GM12891 (cell line): ENCODE measurements at places on chromosomes 3 and 15.
A peak's percentile ranks its signal among the peaks of the same experiment; 100 is the strongest.

DNA sequence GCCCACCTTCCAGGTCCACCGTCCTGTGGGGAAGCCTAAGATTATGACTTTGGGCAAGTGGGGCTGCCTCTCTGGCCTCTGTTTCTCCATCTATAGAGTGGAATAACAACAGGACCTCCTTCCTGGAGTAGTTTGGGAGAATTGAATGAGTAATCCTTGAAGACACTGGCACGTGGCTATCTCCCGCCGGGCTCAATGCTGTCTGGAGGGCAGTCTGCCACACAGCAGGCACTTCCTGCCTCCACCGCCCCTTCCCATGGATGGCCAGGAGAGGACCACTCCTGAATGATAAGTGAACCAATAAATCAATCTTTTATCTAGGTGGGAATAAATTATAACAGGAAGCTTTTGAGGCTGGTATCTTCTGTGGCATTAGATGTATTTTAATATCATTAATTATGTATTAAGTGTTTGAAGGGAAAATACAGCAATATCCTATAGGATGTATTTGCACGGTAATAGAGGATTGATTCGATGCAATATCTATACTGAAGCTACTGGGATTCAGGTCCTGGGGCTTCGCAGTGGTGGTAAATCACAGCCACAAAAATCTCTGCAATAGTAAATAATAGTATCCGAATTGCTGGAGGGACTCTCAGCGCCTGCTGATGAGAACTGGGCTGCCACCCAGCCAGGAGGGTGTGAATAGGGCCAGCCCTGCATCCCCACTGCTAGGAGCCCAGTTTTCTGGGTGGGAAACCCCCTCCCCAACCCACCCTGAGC, 15.9 kb downstream of the MEGF11 start:
- no peak for DNase-seq

DNA sequence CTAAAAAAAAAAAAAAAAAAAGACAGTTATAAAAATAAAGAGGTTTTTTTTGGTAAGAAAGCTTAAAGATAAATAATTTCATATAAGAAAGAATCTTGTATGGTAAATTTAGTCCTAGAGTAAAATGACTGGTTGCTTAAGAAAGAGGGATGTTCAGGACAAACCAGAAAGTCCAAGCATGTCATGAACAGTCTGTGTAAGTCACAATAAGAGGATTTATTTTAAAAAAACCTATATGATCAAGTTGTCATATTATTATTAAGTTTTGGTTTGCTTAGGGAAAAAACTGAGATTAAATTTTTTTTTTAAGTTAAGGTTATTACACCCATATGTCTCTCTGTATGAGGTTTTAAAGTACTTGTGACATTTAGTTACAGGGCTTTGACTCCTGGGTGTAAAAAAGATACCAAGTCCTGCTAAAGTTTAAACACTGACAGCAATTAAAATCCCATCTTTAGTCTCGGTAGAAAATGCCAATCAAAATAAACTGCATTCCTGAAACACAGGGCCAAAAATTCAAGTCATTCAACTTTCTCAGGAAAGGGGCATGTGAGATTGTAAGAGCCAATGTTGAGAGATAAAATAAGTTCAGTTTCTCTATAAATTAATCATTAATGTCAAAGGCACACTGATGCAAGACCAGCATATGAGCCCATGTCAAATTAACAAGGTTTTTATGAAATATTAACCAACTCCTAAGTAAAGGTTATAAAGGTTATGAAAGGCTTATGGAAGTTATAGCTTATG, 8.5 kb upstream of the BDH1 start:
- no peak for DNase-seq

DNA sequence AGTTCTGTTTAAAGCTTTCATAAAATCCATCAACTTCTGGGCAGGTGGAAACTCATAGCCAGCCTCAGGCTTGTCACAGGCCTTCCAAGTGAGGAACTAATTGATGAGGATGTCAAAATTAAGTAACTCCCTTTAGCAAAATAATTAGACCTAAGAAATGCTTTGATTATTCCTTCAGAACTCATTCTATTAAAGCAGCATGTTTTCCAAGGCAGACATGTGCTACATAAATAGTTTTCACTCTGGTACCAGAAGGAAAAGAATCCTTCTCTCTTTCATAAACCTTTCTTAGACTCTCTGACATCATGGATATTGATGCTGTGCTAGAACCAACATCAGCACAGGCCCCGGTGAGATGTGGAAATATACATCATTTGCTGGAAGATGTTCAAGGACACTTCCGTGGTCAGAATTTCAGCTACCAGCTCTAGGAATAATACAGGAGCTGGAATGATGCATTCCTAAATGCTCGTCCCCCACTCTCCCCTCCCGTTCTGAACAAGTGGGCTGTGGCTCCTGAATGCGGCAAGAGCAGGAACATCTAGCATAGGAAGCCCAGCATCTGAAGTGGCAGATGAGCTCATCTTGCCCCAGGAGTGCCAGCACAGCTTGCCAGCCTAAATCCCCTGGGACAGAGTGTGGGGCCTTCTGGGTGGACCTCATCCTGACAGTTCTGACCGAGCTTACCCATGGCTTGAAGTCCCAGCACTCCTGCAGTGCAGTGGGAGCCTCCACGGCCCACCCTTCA, 82.4 kb downstream of the WWTR1 start:
- DNase-seq, result no peak

- DNase-seq, result no peak
These were observed 68.5 kb upstream of the CCDC54 start for GRCh38 chr3:107308716-107309115.

GRCh38 chr3:177679568-177680471, 482.5 kb upstream of the TBL1XR1 start:
- DNase-seq, result no peak

- no peak for DNase-seq
These were observed 857.3 kb downstream of the TUSC7 start for GRCh38 chr3:117566926-117567325.

DNA sequence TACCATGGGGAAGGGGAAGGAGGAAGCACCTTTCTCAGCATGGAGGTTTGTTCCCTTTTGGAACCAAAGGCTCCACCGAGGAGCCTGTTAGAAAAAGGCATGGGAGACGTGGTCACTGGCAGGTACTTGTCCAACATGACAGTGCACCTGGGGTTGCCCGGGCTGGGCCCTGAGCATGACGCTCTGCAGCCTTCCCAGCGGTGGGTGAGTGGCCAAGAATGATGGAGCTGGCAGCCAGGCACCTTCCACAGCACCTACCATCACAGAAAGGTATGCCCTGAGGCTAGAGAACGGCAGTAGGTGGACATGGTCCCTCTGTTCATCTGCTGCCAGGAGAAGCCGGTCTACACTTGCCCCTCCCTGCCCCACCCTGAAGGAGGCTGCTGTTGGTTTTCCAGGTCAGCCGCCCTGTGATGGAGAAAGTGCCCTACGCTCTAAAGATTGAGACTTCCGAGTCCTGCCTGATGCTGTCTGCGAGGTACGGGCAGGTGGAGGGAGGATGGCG, 29.0 kb upstream of the NR2C2 start:
- DNase-seq, result no peak

- no peak for DNase-seq
These were observed 57.9 kb downstream of the CHSY1 start for GRCh38 chr15:101193806-101194545.

GRCh38 chr3:98185180-98185579, 18.7 kb downstream of the OR5H15 start:
- no peak for DNase-seq

DNA sequence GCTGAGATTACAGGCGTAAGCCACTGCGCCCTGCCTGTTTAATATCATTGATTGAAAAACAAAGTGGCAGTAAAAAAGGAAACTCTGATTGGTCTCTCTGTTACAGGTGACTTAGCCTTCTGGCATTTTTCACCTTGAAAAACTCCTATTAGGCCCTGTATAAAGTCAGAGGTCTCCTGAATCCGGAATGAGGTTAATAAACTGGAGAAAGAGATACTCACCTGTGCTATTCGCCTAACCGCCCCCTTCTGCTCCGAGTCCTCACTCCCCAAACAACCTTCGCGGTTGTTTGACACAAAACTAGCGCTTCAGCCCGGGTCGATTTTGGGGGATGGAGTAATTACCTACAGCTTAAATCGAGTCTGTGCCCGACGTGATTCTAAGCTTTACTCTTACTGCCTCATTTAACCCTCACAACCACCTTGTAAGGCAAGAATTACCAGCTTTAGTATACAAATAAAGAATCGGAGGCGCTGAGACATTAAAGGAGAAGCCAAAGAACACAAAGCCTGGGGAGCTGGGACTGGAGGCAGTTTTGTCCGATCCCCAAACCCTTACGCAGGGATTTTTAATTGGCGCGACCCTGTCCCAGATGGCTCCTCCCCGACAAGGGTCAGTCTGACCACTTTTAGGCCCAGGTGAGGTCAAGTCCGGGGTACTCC, 441 bp downstream of the CEP70 start:
- no peak for DNase-seq

DNA sequence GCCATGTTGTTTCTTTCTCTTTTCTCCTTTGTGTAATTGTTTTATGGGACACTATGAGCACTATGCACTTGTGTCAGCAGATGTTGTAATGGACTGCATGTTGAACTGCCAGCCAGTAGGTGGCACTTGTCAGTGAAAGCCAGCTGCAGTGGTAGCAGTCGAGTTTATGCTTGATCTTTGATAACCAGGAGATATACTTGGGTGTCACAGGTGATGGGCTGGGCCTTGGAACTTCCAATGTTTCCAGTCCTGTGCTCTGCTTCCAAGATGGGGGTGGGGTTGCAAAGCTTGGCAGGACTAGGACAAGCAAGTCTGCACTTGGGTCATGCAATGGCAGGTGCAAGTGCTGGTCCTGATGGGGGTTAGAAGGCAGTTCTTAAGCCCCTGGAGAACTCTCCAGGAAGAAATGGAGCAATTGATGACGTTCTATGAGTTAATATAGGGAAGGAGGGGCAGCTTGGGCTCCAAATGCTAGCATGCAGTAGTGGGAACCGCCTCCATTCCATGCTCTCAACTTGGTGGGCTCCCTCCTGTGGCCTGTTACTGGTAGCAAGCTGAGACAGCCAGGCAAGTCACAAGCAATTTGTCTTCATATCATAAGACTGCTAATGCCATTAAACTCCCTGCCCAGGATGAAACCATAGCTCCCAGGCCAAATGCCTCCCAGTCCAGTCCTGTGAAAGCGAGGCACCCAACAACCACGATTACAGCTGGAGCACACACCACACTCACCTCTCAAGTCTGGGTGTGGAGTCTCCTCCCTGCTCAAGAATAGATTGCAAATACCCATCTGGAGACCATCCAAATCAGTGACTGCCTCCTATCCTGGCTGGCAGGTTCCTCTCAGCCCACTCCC, 287.2 kb downstream of the CGGBP1 start:
- DNase-seq, result no peak

- DNase-seq, result no peak
These were observed 57.0 kb downstream of the BOC start for GRCh38 chr3:113268311-113268710.

GRCh38 chr3:178971614-178972013, 100.0 kb downstream of the ZMAT3 start:
- DNase-seq, result no peak

DNA sequence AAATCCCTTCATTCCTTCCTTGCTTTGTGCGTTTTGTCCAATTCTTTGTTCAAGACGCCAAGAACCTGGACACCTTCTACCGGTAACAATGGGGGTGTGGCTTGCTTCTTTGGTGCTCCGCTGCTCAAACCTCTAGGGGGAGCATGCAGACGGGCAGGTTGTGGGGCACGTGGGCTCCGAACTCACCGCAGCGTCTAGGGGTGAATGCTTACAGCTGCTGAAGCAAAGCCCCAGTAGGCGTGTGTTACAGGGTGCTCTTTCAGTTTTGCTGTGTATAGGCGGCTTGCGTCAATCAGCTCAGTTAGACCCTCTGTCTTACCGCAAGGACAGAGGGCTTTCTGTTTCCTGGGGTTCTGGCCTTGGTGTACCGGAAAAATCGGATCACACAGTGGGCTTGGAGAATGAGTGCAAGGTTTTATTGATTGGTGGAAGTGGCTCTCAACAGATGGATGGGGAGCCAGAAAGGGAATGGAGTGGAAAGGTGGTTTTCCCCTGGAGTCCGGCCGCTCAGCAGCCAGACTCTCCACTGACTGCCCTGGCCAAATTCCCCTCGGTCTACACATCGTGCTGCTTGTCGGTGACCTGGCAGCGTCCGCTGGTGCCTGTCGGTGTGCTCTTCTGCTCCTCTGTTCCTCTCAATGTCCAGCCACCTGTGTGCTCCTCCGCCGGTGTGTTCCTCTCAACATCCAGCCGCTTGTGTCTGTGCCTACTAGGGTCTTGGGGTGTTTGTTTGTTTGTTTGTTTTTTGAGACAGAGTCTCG, 1.2 kb upstream of the LRRC34 start:
- peak; percentile 31 for DNase-seq

DNA sequence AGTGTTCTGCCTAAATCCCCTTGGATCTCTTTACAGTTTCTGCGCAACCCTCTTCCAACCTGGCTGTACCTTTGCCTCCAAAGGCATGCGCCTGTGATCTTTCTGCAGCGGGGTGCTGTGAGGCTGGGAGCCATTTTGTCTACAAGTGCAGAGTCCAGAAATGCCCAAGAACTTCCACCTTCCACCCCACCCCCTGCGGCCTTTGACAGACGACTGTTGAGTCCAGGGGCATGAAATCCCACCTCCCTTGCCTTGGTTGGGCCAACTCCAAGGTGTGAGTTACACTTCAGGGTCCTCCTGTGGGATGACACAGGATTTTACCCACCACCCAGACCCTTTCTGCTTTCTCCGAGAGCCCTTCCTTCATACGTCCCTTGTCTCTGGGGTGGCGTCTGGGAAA, 24.1 kb downstream of the HRH1 start:
- DNase-seq, result no peak

DNA sequence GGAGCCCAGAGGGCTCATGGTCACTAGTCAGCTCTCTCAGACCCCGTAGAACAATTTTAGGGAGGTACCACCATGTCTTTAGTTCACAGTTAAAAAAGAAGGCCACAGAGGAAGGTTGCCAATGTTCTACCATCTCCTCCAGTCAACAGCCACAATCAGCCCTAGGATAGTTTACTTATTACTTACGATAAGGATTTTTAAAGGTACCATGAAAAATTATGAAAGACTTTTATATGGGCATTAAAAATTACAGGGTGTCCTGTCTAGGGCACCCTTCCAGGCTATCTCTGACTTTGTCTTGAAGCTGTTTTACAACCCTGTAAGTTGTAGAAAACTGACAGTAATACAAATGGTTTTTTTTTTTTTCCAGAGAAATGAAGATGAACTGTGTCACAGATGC, 57.9 kb downstream of the CAPN7 start:
- DNase-seq, result no peak

- DNase-seq, result no peak
These were observed 208.3 kb upstream of the RBMS3 start for GRCh38 chr3:29072611-29073010.

DNA sequence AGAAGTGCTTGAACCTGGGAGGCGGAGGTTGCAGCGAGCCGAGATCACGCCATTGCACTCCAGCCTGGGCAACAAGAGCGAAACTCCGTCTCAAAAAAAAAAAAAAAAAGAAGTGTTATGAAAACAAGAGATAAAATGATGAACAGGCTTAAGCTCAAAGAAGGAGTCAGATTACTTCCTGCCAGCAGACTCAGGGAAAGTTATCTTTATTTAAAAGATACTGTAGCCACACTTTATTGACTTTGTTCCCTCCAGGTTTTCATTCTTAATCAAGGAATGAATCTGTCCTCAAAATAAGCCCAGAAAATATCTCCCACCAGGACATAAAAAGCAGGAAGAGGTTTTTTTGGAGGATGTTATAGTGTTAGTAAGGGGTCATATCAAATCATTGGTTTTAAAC, 176.5 kb upstream of the KCNMB2 start:
- no peak for DNase-seq

- no peak for DNase-seq
These were observed 173.4 kb downstream of the WNT5A start for GRCh38 chr3:55313666-55314065.
